Activated CD4-positive, CD25-positive, alpha-beta regulatory T cell treated with anti-CD3 and anti-CD28 coated beads, Interleukin-2, amount 50 U/mL, for 24 hours (primary cell): ENCODE measurements at places on chromosomes 1 and 21.

DNA sequence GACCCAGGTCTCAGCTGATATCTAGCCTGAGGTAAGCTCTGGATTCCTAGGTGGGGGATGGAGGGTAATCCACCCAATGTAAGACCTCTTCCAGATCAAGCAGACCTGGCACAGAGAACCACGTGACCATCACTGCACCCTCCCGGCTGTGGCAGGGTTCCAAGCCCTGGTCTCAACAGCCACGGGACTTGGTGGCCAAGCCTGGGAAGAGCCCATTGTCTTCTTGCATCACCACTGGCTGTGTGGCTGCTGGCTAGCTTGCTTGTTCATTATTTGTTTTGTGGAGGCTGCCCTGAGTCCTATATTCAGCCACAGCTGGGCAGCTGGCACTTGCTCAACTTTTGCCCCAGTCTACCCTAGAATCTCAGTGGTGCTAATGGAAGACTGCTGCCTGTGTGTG is 24.1 kb upstream of the NFASC start:
- no peak for ATAC-seq

- ATAC-seq = no peak
Observed at GRCh38 chr1:28966617-28967016, 52.2 kb downstream of the EPB41 start.

- ATAC-seq = no peak
Observed at GRCh38 chr1:110601332-110601731, 4.8 kb downstream of the KCNA2 start.

DNA sequence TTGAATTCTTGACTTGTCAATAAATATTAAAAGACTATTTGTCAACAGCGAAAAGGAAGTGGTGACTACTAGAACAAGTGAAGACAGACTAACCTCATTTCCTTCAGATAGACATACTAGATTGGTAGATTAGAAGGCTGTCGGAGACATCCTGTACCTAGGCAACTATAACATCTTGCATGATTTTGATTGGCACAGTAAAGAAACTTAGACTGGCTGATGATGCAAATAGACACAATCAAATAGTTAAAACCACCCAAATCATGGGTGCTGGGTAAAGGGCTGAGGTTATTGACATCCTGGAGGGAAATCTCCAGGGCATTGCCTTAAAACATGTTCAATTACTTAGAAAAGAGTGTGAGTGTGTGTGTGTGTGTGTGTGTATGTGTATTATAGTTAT is 85.9 kb upstream of the EDEM3 start:
- peak; percentile 76 for ATAC-seq

GRCh38 chr1:153649863-153650235 is 8.7 kb upstream of the SNAPIN start:
- peak; percentile 18 for ATAC-seq

DNA sequence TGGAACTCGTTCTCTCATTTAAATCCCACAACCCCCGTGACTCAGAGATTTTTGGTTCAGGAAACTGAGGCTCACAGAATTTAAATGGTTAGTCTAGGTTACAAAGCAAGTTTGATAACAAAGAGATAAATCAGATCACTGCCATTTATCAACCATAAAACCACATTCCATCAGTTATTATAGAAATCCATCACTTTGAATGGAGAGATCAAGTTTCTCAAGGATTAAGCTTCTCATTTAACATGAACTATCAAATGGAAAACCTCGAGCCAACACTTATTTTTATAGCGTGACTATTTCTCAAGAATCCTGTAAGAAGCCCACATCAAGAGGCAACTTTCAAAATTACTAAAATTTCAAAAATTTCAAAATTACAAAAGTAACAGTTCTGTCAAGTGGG is 11.9 kb downstream of the WLS start:
- ATAC-seq = no peak

GRCh38 chr1:26070296-26070962 is 3.0 kb upstream of the TRIM63 start:
- ATAC-seq = no peak
